ENCODE measurements at places on chromosomes 12 and 14. TPM values are rescaled to one million over a fixed set of nuclear protein-coding genes. Genes with fewer than 3 reads are reported as not detected.

The ADSS1 gene
- total RNA-seq = not detected

The CLIP1 gene
- 134 TPM for total RNA-seq

The CAPS2 gene
- total RNA-seq = 30.9 TPM

The C14orf180 gene
- 0.26 TPM for total RNA-seq

DNA sequence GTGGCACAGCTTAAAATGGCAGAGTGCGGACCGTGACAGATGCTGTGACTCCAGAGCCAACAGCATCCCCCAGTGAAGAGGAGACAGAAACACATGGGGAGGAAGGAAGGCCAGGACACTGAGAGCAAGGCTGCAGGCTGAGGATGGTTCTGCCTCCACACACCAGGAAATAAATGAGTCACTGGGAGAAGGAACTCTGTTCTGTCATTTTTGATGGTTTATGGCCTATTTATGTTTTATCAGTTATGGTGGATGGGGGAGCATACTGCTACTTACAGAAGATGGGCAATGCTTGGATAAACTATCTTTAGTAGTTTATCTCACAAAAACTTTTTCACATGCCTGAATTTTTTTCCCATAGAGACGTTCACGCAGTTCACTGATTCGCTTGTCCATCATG lies 33.8 kb downstream of the ZFYVE21 start:
- H3K27ac ChIP-seq = no peak overlapping the region
- no peaks in the 10 kb centered on the region for H3K36me3 ChIP-seq
- H3K27me3 ChIP-seq = no peaks in the 10 kb centered on the region
- H3K4me1 ChIP-seq = no peaks in the 10 kb centered on the region
- H3K4me3 ChIP-seq = no peak overlapping the region

DNA sequence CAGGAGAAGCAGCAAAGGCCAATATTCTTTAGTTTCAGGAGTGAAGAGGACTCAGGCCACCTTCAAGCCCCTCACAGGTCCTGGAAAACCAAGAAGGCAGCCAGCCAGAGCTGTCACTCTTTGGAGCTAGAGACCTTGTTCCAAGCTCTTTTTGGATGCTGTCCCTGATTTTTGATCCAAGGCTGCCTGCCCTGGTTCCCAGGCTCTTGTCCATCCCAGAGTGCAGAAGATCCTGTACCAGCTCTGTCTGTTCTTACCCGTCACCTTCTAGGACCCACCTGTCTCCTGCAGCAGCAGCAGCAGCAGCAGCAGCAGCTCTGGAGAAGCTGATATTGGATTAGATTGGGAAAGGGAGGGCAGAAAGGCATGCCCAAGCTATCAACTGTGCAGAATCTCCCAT lies 157.1 kb upstream of the NEDD1 start:
- no peaks in the 10 kb centered on the region for H3K36me3 ChIP-seq
- no peak overlapping the region for H3K4me3 ChIP-seq
- no peak for DNase-seq
- H3K4me1 ChIP-seq = no peaks in the 10 kb centered on the region
- H3K27ac ChIP-seq = no peak overlapping the region

DNA sequence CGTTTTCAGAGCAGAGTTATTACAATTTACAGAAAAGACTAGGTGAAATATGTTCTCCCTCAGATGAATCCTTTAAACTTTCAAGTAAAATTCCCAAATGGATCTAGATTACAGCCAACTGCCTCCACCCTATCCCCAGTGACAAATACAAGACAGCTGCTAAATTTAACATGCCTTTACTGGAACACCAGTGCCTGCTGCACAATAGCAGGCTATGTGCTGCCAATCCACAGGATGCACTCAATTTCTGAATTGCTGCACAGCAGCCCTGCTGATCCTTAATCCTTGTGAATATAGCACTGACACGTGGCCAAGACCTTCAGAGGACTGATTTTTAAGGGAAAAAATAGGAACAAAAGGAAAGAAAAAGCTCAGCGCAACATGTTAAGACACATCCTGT lies 128.9 kb downstream of the CCER1 start:
- no peaks in the 10 kb centered on the region for H3K36me3 ChIP-seq
- H3K27ac ChIP-seq = no peak overlapping the region
- no peak overlapping the region for H3K4me3 ChIP-seq

DNA sequence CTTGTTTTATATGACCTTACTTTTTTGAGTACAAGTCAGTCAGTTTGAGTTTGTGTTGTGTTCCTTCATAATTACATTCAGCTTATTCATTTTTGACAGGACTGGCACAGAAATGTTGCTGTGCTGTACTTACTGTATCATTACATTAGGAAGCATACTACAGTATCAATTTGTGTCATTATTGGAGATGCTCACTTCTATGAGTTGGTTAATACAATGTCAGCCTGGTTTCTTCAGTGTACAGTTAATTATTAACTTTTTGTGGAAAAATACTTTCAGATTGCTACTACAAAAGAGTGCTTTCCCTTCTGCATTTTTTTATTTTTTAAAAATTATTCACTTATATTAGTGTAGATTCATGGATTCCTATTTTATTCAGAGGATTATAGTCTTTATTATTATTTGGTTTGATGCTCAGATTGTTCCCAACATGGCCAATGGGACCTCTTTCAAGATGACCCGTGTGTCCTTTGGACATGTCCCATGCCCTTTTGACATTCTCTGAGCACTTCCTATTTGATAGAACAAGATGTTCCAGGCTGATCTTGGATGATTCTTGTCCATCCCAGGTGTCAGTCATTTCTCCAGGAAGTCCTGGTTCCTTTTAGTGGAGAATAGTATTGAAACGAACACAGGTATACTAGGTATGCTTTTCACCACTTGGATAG lies 66.6 kb downstream of the MON2 start:
- H3K27me3 ChIP-seq = no peaks in the 10 kb centered on the region
- no peak overlapping the region for H3K4me3 ChIP-seq
- no peak for DNase-seq
- no peaks in the 10 kb centered on the region for H3K4me1 ChIP-seq
- no peak overlapping the region for H3K27ac ChIP-seq
- H3K36me3 ChIP-seq = no peaks in the 10 kb centered on the region

- no peaks in the 10 kb centered on the region for H3K4me1 ChIP-seq
- H3K27me3 ChIP-seq = no peaks in the 10 kb centered on the region
- H3K36me3 ChIP-seq = no peaks in the 10 kb centered on the region
- no peak overlapping the region for H3K27ac ChIP-seq
- no peak for DNase-seq
- no peak overlapping the region for H3K4me3 ChIP-seq
Measured at GRCh38 chr12:52832985-52833905, 866 bp downstream of the KRT79 start.

DNA sequence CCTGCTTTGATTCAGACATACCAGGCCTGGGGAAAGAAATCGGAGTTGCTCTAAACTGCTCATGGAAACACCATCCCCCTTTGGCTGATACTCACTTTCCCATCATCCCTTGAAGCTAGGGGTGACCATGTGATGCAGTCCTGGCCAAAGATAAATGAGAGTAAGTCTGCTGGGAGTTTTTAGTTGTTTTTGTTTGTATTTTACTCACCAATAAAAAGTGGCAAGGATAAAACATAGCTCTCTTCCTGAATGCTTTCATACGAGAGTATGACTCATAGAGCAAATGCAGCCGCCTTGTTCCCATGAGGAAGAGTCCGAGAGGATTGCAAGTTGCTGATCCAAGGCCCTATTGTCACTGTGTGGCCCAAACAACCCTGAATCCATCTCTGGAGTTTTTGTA lies 126.4 kb upstream of the TMEM132C start:
- H3K4me3 ChIP-seq = no peak overlapping the region
- no peaks in the 10 kb centered on the region for H3K36me3 ChIP-seq
- DNase-seq = no peak
- H3K27me3 ChIP-seq = no peaks in the 10 kb centered on the region
- no peaks in the 10 kb centered on the region for H3K4me1 ChIP-seq
- no peak overlapping the region for H3K27ac ChIP-seq

- H3K27me3 ChIP-seq = no peaks in the 10 kb centered on the region
- H3K4me3 ChIP-seq = peak overlapping the region; percentile 41
- H3K36me3 ChIP-seq = no peaks in the 10 kb centered on the region
- DNase-seq = no peak
- H3K27ac ChIP-seq = peak overlapping the region; percentile 19
Measured at GRCh38 chr14:20632448-20632830, 9.1 kb downstream of the OR6S1 start.

DNA sequence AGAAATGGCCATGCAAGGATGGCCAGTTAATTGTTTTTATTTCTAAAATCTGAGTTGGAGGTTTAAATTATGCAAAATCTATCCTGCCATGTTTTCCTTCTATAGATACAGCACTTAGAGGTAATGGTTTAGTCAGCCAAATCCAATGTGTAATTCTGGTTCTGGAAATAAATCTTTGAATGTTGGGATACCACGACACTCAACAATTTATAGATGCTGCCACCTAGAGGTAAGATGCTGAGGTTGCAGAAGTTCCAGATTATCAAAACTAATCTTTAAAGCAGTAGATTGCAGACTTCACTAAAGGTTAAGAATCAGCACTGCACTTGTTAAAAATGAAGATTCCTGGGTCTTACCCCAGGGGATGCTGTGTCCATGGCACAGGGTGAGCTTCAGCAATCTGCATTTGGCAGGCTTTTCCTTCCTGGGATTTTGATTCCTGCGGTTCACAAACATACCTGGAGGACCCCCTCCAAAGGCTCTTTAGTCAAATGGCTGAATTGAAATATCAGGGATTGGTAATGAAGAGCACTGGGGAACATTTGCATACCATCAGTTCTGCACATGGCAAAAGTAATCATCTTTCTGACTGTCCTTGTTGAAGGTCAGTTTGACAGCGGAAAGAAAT lies 53.4 kb upstream of the ANO4 start:
- H3K27me3 ChIP-seq = no peaks in the 10 kb centered on the region
- no peaks in the 10 kb centered on the region for H3K4me1 ChIP-seq
- H3K27ac ChIP-seq = no peak overlapping the region
- DNase-seq = no peak
- no peak overlapping the region for H3K4me3 ChIP-seq

GRCh38 chr14:35286003-35286600 lies 6.1 kb upstream of the PSMA6 start:
- H3K4me1 ChIP-seq = no peaks in the 10 kb centered on the region
- H3K4me3 ChIP-seq = no peak overlapping the region
- H3K27ac ChIP-seq = no peak overlapping the region
- H3K27me3 ChIP-seq = no peaks in the 10 kb centered on the region
- no peak for DNase-seq
- H3K36me3 ChIP-seq = no peaks in the 10 kb centered on the region

DNA sequence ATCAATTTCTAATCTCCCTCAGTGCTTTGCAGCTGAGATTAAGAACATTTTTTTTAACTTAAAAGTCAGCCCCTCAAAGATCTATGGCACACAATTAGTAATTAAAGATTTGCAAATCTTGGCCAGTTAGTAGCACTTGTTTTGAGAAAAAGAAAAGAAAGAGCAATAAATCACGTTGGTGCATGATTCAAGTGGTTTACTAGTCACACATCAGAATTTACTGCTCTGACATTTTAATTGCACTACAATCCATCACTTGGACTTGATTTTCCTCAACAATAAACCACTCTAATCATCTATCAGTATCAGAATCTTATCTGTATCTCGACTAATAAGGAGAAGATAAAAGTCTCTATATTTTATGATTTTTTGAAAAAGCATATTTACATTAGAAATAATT lies 154.3 kb downstream of the HELB start:
- no peak for DNase-seq
- no peaks in the 10 kb centered on the region for H3K27me3 ChIP-seq
- no peaks in the 10 kb centered on the region for H3K36me3 ChIP-seq
- no peak overlapping the region for H3K27ac ChIP-seq
